ENCODE measurements at places on chromosomes 3 and 15.

DNA sequence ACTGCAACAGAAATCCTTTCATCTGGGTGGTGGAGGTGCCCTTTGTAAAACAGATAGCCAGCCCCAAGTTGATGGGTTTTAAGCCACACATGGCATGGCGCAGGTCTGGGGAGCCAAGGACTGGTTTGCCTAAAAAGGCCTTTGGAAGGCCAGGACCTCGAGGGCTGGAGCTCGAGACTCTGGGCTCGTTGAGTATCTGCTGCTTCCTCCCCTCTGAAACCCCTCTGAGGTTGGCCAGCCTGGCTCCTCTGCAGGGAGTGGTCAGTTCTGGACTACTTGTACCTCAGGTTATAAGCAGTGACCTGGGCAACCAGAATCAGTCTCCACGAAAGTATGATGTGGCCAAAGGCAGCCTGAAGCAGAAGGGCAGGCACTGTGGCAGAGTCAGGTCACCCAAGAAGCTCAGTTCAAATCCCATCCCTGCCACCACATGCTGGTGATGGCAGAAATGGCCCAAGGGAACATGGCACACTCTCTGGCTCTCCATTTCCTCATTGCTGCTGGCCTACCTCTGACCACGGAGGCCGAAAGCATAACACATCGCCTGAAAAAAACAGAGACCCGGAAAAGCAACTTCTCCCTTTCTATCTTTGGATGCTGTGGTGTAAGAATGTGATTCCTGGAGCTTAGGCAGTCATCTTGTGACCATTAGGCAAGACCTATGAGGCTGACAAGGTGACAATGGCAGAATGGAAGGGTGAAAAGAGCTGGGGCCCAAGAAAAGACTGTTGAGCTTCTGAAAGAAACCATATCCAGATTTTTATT, 51.2 kb downstream of the WNT7A start:
- DNase-seq, result no peak

DNA sequence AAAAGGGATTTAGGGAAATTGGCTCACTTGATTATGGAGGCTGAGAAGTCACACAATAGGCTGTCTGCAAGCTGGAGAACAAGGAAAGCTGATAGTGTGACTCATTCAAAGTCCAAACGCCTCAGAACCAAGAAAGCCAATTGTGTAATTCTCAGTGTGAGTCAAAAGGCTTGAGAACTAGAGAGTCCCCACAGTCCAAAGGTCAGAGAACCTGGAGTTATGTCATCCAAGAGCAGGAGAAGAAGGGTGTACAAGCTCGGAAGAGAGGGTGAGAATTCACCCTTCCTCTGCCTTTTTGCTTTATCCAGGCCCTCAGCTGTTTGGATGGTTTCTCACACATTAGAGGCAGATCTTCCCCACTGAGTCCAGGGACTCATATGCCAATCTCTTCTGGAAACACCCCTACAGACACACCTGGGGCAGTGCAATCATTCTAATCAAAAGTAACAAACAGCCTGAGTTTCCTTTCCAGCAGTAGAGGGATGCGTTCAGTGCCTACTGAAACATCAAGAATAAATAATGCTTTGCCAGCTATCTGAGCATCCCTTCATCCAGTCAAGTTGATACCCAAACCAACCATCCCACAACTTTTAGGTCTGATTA, 271.5 kb downstream of the SATB1 start:
- DNase-seq, result no peak

DNA sequence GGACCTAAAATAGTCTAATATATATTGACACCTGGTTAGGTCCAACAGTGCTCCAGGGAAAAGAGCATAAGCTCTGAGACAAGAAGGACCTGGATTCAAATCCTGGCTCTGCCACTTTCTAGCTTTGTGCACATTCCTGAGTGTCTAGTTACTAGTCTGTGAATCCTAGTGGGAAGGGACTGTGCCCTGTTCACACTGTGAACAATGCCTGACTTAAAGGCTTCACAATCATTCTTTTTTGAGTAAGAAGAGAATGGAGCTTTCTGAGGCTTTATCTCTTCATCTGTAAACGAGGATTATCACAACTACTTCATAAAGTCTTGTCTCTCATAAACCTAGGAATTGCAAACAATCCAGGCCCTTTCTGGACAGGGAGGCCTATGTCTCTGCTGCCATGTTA, 235.9 kb downstream of the SOX2 start:
- no peak for DNase-seq

DNA sequence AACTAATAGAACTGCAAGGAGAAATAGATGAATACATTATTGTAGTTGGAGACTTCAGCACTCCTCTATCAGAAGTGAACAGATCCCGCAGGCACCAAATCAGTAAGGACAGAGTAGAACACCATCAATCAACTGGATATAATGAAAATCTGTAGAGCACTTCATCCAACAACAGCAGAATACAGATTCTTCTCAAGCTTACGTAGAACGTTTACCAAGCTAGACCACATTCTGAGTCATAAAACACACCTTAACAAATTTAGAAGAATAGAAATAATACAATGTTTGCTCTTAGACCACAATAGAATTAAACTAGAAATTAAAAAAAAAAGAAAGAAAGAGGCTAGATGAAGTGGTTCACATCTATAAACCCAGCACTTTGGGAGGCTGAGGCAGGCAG, 70.7 kb upstream of the NEDD4 start:
- no peak for DNase-seq

- no peak for DNase-seq
These were observed 90.4 kb downstream of the CACNA2D3 start for GRCh38 chr3:54212723-54213122.

DNA sequence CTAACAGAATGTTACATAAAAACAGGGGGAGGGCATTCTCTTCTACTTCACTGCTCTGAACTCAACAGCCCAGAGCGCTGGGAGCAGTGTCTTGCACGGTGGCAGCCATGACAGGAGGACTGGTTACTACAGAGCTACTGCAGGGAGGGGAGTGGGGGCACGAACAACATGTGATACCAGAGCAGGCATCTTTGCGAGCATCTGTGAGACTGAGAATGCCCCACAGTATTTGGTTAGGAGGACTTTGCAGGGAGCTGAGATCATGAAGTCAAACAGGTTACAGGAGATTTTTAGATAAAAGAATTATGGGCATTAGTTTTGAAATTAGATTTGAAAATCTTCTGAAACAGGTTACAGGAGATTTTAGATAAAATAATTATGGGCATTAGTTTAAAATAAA, 58.8 kb upstream of the GOLGA8B start:
- DNase-seq, result no peak

GRCh38 chr3:105965384-105965783, 96.6 kb upstream of the CBLB start:
- DNase-seq, result no peak

All from ecto neural progenitor cell (in vitro differentiated cells).